ENCODE measurements at places on chromosomes 2 and 18.
A peak's percentile ranks its signal among the peaks of the same experiment; 100 is the strongest.

- DNase-seq: no peak
Measured at GRCh38 chr2:20796374-20796791, 26.5 kb downstream of the LDAH start.

DNA sequence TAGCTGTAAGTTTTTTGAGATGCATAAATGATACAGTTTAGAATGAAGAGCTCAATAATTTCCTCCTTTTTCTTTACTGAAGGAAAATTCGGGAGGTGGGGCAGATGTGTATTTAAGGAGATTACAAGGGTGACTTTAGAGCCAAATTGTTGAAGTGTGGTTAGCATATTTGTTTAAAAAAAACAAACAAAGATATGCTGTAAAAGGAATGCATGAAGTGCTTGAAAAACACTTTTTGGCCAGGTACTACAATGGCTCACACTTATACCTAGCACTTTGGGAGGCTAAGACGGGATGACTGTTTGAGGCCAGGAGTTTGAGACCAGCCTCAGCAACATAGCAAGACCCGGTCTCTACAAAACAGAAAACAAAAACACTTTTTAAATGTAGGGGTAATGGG lies 38.4 kb downstream of the CD302 start:
- no peak for DNase-seq

DNA sequence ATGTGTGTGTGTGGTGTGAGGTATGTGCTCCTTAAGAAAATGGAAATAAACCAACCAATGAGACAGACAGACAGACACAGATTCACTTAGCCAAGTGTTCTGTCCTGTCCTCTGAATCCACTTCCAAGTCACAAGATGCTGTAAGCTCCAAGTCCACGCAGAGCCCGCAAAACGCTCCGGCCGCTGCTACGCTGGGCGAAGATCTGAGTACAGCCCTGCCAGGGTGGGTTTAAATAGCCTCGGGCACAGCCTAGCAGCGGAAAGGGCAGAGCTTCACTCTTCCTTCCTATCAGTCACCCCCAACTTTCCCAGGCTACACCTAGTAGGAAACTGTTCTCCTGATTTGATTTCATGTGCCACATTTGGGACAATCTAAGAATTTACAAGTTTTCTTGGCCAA lies 121.2 kb upstream of the ANKRD30BL start:
- DNase-seq: no peak

DNA sequence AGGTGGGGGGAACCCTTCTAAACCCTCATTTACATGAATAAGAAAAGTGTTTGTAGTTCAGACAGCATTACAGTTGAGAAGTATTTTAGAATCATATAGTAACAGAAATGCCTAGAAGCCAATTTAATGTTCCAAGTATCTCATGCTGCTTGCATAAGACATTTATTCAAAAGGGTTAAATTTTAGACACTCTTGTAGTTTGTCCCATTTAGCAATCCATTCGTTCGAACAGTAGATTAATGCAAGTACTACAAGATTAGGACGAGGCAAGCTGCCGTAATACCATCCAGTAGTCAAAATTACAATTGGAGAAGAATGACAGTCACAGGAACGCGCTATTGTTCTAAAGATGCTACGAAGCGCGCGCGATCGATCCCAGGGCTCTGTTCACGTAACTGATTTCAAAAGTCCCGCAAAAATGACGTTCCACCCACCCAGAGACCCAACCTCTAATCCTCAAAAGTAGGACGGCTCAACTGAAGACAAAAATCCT lies 1.2 kb downstream of the TMEM237 start:
- no peak for DNase-seq

- no peak for DNase-seq
Measured at GRCh38 chr2:226963528-226963927, 127.7 kb downstream of the RHBDD1 start.

- DNase-seq: no peak
Measured at GRCh38 chr2:199743415-199744120, 107.4 kb downstream of the FTCDNL1 start.

DNA sequence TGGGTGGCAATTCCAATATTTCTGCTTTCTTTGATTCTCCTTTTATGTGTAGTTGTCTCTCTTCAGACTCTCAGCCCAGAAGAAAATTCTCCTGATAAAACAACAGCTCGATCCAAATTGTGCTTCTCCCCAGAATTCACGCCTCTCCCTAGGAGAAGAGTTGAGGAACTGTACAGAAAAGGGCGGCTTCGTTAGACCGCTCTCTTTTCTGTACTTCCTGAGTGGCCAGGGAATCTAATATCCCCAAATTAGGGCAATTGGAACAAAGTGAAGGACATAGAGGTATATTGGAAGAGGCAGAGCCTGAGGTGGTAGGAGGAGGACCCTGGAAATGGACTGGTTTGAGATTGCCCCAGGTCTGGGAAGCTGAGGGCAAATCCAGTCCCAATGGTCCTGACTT lies 5.6 kb downstream of the ADCYAP1 start:
- DNase-seq: no peak

GRCh38 chr2:99598441-99598840 lies 108.6 kb upstream of the REV1 start:
- DNase-seq: no peak

- DNase-seq: no peak
Measured at GRCh38 chr2:9221223-9221622, 14.6 kb downstream of the ASAP2 start.

DNA sequence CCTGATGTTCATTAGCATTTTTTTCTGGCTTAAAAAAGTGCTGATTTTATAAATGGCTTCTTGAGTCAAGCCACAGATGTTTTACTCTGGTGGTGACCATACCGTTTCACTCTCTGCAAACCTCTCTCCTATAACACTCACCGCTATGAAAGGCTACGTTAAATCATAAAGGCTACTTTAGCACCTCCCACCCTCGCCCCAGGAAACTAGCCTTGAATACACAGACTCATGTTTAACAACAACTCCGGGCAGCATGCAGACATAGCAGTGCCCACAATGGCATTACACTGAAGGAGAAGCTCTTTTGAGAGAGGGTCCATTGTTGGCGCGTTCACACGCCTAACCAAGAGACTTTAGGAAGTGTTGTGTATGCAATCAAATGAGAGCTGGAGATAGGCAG lies 5.6 kb downstream of the MYT1L start:
- no peak for DNase-seq

DNA sequence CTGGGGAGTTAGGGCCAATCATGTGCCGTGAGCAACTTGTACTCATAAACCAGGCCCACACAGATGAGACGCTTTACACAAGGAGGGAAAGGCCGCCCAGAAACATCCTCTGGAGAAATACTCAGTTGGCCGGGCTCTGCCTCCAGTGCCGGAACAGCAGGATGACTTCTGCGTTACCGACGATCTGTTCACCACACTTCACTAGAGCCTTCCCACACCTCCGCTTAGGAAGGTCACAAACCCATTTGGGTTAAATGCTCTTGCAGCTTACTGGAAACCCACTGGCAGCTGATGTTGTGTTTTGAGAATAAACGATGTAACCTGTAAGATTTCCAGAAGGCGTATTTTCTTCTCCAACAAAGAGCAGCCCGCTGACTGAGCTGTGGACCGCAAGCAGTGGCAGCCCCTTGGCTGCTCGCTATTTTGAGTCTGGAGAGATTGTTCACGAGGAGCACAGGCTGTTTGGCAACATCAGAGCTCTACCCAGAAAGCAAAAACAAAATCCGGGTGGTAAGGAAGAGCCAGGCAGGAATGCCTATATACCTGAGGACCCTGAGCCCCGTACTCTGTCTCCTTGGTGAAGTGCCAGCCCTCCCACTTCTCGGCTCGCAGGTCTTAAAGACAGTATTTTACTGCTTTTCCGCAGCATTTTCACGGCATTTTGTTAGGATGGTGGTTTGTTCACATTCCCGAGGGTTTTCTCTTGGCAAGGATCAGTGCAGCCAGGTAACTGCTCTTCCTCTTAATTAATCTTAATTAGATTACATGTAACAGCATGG lies 44.0 kb downstream of the COLEC12 start:
- DNase-seq: no peak

- no peak for DNase-seq
Measured at GRCh38 chr2:114083717-114084387, 194.0 kb downstream of the ACTR3 start.

- no peak for DNase-seq
Measured at GRCh38 chr2:164363646-164364045, 257.6 kb downstream of the GRB14 start.

GRCh38 chr2:126907671-126908070 lies 9.0 kb downstream of the TEX51 start:
- no peak for DNase-seq

DNA sequence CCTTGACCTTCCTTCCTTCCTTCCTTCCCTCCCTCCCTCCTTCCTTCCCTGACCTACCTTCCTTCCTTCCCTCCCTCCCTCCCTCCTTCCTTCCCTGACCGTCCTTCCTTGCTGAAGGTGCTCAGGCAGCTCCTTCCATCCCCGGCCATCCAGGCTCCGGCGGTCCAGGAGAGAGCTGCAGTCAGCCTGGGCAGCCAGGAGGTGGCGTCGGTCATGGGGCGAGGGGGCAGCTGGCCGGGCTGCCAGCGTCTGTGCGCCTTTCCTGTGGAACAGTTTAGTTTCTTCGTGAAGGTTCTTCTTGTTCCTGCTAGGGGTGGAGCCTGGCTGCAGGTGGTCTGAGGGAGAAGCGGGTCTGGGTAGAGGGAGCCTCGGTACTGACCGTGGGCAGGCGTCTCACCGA lies 15.7 kb downstream of the GPR35 start:
- no peak for DNase-seq

DNA sequence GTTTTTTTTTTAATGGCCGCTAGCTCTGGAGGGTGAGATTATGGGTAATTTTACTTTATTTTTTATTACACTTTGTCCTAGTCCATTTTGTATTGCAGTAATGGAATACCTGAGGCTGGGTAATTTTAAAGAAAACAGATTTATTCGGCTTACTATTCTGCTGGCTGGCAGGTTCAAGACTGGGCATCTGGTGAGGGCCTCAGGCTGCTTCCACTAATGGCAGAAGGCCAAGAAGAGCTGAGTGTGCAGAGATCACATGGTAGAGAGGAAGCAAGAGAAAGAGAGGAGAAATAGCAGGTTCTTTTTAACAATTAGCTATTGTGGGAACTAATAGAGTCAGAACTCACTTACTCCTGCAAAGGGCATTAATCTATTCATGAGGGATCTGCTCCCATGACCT lies 52.4 kb upstream of the ARHGAP28 start:
- DNase-seq: no peak

DNA sequence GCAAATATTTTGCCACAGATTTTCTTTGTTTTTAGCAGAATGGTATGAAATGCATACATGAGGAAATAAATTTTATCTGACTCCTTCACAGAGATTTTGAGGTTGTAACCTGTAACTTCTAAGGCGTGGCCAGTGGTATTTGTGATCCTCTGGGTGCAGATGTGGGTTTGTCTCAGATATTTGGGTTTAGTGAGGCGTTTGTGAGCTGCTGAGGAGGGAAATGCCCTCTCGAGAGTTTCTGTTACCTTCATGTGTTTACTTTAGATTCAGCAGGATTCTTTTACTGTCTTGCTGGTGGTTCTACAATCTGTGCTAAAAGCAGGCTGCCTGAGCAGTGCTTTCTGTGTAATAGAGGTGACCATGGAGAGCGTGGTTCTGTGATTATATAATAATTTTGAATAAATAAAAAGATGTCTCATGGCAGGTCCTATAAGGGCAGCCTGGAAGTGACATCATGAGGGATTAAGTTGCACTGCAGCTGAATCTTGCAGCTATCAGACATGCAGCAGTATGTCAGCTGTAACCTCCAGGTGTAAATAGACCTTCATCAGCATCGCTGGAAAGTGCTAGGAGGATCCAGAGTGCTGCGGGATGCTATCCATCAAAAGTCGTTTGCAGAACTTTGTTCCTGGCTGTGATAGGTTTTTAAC lies 34.1 kb downstream of the TANC1 start:
- DNase-seq: no peak

GRCh38 chr2:111946294-111947114 lies 48.1 kb downstream of the MERTK start:
- no peak for DNase-seq

DNA sequence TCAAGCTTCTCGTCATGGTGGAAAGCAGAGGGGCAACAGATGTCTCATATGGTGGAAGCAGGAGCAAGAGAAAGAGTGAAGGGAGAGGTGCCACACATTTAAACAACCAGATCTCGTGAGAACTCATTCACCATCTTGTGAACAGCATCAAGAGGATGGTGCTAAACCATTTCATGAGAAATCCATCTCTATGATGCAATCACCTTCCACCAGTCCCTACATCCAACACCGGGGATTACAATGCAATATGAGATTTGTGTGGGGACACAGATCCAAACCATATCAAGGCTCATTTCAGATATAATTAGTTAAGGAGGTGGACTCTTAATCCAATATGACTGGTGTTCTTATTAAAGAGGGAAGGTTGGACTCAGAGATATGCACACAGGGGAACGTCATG lies 272.8 kb downstream of the KCNS3 start:
- DNase-seq: no peak

DNA sequence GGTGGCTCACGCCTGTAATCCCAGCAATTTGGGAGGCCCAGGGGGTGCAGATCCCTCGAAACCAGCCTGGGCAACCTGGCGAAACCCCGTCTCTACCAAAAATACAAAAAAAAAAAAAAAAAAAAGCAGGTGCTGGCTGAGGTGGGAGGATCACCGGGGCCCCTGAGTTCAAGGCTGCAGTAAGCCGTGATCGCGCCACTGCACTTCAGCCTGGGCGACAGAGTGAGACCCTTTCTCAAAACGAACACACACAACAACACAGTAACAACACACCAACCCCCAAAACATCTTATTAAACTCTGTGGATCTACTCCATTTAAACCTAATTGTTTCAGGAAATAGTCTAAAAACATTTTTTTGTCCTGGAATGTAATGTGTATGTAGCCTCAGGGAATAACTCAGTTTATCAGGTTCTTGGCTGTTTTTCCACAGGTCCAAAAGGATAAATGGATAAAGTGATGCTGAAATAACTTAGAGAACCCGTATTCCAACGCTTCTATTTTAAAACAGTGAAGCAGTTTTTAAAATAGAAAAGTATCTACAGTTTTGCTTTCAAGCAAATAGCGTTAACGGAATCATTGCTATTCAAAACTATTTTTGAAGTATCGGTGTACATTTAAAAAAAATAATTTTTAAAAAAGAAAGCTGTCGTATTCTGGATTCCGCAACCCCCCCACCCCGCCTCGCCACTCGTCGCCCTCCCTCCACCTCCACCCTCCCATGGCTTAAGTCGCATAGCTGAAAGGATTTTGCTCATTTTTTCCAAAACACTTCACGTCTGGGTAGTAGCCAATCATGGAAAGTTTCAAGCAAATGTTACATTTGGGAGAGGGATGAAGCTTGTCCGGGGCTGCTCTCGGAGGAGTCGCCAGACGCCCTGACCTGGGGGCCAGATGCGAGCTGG lies 895 bp upstream of the GLS start:
- peak; percentile 32 for DNase-seq

GRCh38 chr2:175743011-175743410 lies 259.1 kb downstream of the LNPK start:
- no peak for DNase-seq

DNA sequence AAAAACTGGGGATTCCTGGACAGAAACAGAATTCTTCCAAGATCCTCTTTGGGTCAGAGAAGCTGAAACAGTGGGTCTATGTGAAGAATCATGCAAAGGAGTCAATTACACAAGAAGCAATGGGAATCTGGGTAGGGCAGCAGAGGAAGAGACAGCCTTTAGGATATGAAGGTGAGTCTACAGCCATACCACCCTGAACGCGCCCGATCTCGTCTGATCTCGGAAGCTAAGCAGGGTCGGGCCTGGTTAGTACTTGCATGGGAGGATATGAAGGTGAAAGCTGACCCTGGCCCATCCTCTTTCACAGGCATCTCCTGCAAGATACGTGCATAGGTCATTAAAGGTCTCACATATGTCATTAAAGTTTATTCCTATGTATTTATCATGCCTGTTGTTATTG lies 1080.9 kb upstream of the FANCL start:
- no peak for DNase-seq
